ENCODE measurements at places on chromosomes 13 and 19.

DNA sequence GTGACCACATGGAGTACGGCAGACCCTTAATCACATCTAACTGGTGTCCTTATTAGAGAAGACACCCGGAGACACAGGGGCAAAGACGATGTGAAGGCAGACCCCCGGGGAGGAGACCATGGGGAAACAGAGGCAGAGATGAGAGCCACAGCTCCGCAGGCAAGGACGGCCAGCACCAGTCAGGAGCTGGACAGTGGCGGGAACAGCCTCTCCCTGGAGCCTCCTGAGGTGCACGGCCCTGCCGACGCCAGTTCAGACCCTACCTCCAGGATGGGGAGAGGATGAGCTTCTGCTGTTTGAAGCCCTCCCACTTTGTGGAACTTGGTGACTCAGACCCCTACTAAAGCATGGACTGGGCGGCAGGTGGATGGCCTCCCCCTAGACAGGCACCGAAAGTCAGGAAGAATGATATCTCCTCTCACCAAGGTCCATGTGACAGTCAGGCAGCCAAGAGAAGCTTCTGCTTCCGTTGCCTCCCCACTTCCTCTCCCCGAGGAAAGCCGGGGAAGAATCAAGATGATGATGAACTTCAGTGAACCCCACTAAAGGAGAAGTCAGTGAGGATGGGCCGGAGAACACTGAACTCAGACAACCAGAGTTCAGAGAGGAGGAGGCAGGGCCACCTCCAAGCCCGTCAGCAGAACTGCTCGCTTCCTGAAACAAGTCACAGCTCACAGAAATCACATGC, 25.4 kb downstream of the RAB20 start:
- DNase-seq = no peak

DNA sequence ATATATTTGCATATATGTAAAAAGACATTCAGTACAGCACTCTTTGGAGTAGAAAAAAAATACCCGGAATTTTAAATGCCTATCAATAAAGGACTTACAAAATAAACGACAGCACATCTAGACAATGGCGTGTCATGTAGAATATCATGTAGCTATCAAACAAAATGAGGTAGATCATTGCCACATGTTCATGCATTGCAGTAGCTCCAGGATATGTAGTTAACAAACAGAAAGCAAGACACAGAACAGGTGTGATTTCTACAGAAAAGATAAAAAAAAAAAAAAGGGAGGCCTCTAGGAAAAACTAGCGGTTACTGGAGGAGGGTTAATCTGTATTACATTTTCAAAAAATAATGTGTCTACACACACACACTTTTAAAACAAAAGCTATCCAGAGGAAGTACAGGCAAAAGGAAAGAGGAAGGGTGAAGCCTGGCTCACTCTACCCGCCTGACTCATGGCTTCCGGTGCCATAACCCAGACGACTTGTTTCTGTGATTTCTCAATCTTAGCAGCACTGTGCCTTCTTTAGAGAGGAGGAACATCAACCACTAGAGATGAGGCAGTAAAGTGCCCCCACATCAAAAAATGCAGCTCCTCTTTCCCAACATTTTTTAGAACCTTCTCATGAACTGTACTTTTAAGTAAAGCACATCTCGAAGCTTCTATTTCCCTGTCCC, 6.9 kb downstream of the KCTD12 start:
- no peak for DNase-seq

DNA sequence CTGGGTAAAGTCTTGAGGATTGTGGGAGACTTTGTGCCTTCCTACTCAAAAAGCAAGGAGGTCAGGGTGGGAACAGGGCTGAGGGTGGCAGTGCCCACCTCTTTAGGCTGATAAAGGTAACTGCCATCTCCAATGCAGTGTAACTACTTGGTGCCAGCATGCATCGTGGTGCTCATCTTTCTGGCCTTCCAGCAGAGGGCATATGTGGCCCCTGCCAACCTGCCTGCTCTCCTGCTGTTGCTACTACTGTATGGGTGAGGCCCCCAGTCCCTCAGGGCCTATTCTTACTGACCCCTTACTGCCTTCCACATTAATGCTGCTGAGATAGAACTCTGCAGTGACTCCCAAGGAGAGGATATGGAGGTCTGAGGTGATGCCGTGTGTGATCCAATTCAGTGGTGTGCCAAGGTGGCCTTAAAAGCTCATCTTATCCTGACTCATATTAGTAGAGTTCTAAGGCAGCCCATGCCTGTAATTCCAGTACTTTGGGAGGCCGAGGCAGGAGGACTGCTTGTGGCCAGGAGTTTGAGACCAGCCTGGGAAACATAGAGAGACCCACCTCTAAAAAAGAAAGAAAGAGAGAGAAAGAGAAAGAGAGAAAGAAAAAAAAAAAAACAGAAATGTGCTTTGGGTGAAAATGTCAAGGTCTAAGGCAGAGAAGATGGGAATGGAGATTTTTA, 9.7 kb upstream of the ARHGAP45 start:
- no peak for DNase-seq

- no peak for DNase-seq
Measured at GRCh38 chr13:29541400-29541799, 54.1 kb downstream of the SLC7A1 start.

DNA sequence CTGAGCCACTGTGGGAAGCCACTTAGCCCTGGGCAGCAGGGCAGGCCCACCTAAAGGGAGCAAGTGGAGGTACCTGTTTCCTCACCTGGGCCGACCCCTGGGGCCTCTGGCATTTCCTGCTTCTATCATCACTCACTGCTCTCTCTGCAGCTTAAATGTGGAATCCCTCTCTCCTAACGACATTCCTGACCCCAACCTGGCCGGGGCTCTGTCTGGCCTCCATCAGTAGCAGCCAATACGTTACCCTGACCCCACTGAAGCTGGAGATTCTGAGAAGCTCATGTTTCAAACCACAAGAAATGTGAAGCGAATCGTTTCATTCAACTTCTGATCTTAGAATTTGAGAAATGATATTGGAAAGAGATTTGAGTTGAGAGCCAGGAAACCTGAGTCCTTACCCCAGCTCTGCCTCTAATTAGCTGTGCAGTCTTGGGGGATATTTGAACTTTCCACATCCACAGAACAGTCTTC, 39.9 kb downstream of the DOCK9 start:
- DNase-seq = peak; percentile 79

DNA sequence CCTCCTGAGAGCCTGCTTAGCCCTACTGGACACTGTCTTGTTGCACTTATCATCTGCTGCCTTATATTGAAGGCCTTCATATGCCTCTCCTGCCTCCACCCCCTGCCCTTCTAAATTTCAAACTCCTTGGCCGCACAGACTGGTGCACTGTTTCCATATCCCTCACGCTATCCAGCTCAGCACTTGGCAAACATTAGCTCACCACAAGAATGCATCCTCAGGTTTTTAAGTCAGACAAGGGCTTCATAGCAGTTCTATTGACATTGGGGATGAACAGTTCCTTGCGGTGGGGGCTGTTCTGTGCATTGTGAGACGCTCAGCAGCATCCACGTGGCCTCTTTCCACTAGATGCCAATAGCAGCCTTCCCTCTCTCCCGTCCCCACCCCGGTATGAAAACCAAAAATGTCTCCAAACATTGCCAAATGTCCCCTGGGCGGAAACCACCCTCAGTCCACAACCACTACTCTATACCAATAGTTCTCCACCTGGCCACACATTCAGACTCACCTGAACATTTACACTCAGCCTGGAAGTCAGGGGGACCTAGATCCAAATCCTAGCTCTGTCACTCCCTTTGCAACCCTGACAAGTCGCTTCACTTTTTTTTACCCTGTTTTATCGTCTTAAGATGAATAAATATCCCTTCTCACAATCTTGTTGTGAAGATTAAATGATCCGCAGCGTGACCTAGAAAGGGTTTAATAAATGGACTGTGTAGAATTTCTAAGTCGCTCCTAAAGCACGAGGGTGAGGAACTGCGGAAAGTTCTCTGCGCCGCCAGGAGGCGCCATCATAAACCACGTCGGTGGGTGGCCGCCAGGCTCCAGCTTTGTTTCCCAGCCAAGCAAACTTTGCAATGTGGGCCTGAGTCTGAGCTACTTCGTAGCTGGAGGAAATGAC, 3.6 kb upstream of the CEACAM3 start:
- DNase-seq = peak; percentile 64

DNA sequence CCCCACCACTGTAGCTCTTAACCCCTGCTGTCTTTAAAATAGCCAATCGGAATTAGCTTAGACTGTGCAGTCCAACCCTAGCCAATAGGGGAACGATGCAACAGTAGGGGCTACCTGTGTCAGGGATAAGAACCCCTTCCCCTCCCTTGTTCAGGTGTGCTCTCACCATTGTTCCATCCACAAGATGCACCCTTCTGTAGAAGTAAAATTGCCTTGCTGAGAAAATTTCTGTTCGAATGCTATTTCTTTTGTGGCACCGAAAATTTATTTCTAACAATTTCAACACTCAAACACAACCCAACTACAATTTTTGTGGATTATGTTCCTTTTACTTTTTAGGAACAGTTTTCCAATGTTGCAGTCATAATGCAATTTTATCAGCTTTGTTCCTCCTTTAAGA, 3.6 kb upstream of the ZNF583 start:
- DNase-seq = no peak

DNA sequence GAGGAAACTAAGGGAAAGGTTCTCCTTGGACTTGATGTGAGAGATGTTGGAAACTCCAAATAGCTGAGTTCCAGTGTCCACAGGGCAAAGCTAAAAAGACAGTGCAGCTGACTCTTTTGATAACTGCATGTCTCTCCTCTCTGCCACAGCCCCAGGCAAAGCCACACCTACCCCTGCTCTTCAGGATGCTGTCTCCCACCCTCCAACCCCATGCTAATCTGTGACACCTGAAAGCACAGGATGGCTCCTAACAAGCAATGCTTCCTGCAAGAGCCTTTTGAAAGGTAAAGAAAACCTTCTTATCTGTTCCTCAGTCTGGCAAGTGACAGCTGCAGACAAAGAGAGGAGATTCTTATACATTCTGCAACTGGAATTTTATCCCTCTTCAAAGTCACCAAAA, 14.5 kb downstream of the SLC46A3 start:
- DNase-seq = no peak

DNA sequence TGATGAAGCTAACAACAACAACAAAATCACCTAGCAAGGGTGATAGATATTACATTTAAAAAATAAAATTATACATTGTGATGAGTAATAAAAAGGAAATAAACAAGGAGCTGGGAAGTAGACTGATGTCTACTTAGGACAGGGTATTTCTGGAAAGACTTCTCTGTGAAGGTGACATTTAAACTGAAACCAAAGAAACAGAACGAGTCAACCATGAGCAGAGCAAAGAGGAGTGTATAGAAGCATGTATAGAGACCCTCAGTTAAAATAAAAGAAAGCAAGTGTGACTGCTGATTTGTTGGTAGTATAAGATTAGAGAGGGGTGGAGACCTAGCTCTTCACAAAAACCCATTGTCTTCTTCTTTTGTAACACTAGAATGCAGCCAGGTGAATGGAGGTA, 53.0 kb upstream of the TDRD3 start:
- no peak for DNase-seq

DNA sequence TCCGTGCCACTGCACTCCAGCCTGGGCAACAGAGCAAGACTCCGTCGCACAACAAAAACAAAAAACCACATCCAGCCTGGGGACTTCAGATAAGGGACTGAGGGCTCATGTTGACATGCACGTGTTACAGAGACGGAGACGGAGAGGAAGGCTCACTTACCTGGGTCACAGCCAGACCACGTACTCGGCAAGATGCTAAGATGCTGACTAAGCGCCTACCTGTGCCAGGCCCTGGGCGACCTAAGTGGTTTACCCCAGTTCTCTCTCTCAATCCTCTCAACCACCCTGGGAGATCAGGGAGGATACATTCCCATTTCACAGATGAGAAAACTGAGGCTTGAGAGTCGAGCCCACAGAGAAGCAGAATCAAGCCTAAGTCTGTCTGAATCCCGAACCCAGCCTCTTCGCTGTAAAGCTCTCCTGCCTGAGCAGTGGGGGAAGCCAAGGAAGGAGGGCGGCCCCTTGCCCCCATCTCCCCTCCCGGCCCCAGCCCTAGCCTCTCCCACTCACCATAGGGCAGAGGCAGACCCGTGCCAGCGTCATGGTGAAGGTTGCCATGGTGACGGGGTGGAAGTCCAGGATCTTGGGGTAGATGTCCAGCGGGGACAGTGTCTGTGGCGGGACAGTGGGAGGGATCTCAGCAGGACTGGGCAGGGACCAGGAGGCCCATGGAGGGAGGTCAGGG, 13.5 kb downstream of the ERCC2 start:
- DNase-seq = no peak

DNA sequence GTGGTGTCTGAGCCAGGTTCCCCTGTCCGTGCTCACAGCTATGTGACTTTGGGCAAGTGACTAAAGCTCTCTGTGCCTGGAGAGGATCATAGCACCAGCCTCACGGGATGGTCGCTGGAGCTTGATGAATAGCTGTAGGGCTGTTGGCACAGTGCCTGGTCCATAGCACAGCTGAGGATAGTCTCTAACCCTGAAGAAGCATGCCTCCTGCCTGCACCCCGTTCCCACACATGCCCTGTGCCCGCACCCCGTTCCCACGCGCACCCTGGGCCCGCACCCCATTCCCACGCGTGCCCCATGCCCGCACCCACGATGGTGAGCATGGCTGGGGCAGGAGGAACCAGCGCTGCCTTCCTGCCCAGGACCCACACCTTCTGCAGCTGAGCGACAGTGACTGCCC, 63.7 kb upstream of the F7 start:
- no peak for DNase-seq

- DNase-seq = no peak
Measured at GRCh38 chr13:91112924-91113277, 234.6 kb upstream of the MIR17HG start.

DNA sequence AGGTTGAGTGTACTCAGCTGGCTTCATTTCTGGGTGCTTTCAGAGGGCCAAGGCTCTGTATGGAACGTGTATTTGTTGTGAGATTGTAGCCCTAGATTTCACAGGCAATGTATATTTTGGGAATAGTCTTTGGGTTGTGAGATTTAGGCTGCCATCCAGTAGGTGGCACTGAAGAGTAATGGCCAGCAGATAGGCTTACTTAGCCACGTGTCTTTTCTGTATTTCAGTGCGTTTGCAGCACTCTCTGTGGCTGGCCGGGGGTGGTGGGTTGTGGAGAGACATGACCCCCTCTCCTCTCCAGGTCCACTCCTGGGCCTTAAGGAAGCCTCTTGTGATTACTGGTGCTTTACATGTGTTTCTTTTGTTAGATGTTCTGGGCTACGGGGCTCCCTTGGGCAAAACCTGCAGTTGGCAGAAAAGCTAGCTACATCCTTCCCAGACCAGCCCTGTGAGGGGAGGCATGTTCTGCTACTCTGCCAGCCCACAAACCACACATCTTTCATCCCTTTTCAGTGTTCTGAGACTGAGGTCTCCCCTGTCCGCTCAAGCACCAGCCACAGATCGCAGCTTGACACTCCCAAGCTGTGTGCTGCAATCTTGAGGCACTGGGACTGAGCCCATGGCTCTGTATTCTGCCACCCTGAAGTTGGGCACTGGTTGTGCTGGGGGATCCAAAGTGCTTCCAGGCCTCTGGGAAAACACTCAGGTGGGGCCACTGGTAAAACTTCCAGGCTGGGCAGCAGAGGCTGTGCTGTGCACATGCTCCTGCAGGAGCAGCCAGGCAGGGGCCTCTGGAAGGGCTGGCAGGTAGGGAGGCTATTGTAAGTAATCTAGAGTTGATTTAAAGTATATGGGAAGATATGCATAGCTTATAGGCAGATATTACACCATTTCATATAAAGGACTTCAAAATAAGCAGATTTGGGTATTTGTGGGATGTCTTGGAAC, 1096.8 kb upstream of the PCDH20 start:
- DNase-seq = peak; percentile 55
